ENCODE measurements at places on chromosomes 3 and 15.

- DNase-seq: no peak
Measured at GRCh38 chr3:159166899-159167586, 365.2 kb downstream of the MFSD1 start.

DNA sequence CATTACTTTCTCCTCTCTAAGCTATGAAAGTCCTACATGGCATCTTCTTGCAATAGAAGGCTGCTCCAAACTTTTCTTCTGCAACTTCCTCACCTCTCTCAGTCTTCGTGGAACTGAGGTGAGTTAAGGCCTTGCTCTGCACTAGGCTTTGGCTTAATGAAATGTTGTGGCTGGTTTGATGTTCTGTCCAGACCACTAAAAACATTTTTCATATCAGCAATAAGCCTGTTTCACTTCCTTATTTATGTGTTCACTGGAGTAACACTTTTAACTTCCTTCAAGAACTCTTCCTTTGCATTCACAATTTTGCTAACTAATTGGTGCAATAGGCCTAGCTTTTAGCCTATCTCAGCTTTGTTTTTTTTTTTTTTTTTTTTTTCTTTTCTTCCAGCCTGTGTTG is 335.3 kb upstream of the NECTIN3 start:
- no peak for DNase-seq

DNA sequence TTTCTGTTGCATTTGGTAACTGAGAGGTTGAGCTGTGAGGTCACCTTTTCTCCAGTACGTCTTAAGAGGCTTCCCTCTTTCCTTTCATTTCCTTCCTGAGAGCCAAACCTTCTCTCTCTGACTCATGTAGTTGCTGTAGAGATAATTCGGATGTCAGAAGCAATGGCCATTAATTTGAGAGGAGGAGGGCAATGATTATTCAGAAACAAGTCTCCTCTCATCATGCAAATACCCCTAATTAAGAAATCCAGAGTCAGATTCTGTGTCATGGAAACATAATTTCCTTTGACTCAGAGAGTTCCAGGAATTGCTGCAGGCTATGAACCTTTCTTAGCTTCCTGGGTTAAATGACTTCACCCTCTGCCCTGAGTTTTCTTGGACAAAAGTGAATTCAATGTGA is 59.0 kb upstream of the GSK3B start:
- no peak for DNase-seq

- DNase-seq: no peak
Measured at GRCh38 chr15:66560856-66561525, 4.8 kb downstream of the LCTL start.

- DNase-seq: no peak
Measured at GRCh38 chr3:47399531-47400270, 18.9 kb downstream of the PTPN23 start.

GRCh38 chr3:126554560-126555525 is 3.9 kb downstream of the C3orf22 start:
- no peak for DNase-seq

Data from WTC11 (cell line).